HFFc6 (cell line): ENCODE measurements at places on chromosomes 12 and 14. TPM values are rescaled to one million over a fixed set of nuclear protein-coding genes. Genes with fewer than 3 reads are reported as not detected.

Gene SDR9C7
- total RNA-seq, result not detected in 3 replicates

DNA sequence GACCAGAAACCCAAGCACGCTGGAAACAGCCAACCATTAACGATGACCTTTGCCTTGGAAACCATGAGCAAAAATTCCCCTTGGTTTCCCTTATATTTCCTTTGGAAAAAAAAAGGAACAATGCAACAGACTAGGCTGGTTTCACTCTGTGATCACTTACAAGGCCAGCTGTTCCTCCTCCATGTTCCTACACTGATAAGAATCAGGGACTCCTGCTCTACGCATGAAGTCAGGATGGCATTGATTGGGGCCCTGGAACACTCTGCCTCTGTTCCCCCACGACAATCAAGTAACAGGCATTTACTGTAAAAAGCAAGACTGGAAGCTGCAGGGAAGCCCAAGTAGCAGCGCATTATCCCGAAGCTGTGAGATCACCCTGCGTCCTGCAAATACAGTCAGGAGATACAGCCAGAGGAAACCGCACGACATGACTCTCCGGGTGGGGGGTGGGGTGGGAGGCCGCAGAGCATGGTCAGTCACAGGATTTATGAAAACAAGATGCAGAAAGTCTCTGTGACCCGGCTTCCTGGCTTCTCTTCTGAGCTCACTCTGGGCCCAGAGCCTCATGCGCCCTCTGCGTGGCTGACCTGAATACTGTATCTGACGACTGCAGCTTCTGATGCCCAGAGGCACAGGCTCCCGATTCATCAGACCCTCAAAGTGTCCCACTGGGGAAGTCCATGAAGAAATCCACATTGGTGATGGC lies 31.1 kb downstream of the SSH1 start:
- peak; percentile 90 for DNase-seq

- peak; percentile 90 for DNase-seq
These were observed 202.4 kb downstream of the ITPR2 start for GRCh38 chr12:26630546-26631027.

DNA sequence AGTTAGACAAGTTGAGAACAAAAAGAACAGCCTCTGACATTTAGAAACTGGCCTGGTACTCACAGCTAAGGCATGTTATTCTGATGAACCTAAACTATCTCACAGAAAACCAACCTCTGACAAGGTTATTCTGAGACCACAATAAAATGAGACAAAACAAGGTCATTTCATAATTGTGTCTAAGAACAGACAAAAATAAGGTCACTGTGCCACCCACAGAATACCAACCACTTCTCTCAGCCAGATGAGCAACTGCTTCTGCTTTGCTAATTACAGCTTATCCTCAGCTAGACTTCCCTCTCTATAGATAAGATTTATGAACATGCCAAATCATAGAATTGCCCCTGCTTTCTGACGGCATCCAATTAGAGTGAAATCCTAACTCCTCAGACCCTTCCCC lies 52.2 kb upstream of the CRACR2A start:
- no peak for DNase-seq

Gene OXA1L
- 83.0 to 91.5 TPM (median 91.2 TPM) in 3 replicates for total RNA-seq

DNA sequence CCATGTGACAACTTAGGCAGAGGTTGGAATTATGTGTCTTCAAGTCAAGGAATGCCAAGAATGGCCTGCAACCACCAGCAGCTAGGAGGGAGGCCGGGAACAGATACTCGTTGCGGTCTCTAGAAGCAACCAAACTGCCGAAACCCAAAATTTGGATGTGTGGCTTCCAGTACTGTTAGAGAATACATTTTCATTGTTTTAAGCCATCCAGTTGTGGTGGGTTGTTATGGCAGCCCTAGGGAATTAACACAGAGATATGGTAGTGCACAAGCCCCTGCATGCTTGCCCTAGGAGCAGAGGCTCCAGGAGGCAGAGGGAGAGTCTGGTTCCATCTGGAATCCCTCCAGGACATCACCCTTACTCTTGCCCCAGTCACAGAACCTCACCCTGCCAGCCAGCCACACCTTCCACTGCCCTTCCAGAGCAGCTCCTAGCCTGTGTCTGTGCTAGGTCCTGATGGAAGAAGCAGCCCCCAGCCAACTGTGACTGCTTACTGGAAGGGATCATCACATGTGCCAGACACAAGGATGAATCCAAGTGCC lies 19.5 kb downstream of the PITPNM2 start:
- DNase-seq, result no peak

- DNase-seq, result peak; percentile 22
These were observed 41.6 kb downstream of the ITPR2 start for GRCh38 chr12:26791301-26791791.

Gene ATG14
- 7.6 to 9.2 TPM (median 8.5 TPM) in 3 replicates for total RNA-seq

Gene ZNF26
- total RNA-seq, result 5.8 to 6.5 TPM (median 6.3 TPM) in 3 replicates

- no peak for DNase-seq
These were observed 281.0 kb upstream of the CRY1 start for GRCh38 chr12:107374161-107374840.

DNA sequence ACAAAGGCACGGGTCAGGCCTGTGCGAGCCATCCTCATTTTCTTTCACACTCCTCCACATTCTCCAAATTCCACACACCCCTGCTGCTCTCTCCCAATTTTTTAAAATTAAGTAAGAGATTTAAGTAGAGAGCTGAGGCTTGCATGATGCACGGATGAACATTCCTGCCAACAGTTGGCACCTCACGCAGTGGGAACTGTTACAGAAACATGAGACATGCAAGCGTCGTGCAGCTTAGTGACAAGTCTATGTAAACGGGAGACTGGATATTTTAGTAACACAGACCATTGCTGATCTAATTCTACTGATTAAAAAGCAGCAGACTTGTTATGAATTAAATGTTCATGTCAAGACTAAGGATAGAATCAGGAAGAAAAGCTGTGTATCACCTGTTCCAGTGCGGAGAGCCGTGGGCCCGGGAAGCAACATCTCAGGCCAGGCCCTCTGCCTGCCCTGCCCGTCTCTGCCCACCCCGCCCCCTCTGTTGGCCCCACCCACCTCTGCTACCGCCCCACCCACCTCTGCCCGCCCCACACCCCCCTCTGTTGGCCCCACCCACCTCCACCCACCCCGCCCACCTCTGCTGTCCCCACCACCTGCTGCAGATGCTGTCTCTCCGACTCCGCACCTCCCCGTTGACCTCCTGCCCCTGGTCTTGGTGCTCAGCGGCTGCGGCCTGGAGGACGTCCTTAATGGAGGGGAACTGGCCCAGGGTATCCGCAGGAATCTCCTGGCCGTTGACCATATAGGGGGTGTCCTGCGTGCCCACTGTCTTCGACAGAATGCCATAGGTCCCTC lies 21.2 kb downstream of the GOLGA3 start:
- DNase-seq, result no peak

GRCh38 chr12:60501124-60501729 lies 905.4 kb downstream of the SLC16A7 start:
- DNase-seq, result no peak

Gene ZC3H14
- total RNA-seq, result 59.1 to 71.0 TPM (median 59.9 TPM) in 3 replicates

DNA sequence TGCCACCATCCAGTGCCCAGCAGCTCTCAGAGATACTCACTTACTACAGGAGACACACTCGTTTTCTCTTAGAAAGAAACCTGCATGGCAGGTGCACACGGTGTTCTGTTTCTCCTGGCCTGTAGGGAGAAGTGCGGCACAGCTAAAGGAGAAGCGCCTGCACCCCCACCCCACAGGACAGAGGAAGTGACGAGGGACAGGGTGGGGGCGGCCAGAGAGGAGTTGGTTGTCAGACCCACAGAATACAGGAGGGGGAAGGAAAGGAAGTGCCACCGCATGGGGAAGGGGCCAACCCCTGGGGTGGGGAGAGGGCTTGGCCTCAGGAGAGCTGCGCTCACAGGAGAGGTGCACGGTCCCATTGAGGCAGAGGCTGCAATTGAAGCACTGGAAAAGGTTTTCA lies 8.8 kb downstream of the TNFRSF1A start:
- no peak for DNase-seq
